ENCODE measurements at places on chromosomes 7 and 10.
A peak's percentile ranks its signal among the peaks of the same experiment; 100 is the strongest.

GRCh38 chr7:84975586-84976185 lies 211.2 kb downstream of the SEMA3D start:
- DNase-seq: no peak

GRCh38 chr10:15141136-15142054 lies 27.1 kb downstream of the NMT2 start:
- DNase-seq: no peak

DNA sequence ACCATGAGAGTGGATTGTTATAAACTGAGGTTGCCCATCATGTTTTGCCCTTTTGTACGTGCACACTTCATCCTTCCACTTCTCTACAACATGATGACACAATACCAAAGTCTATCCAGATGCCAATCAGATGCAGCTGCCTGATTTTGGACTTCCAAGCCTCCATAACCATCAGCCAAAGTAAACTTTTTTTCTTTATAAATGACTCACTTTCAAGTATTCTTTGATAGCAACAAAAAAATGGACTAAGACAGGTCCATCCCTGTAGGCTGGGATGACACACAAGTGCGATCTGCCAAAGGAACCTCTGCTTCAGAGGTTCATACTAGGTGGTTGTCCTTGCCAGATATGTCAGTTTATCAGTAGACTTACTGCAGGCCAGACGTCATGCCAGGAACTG lies 320.2 kb upstream of the FZD1 start:
- DNase-seq: no peak

- no peak for DNase-seq
These were observed 92.2 kb upstream of the ZPBP start for GRCh38 chr7:50185208-50185607.

DNA sequence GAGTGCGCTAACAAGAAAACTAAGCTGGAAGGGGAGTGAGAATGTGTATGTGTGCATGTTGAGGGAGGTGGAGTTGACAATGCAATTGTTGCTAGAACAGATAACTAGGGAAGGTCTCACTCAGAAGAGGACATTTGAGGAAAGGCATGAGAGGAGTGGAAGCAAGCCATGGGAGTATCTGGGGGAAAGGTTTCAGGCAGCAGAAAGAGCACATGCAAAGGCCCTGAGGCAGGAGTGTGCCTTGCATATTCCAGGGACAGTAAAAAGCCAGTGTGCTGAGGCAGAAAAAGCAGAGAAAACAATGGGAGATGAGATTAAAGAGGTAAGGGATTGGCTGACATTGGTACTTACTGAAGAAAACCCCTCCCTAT lies 149.6 kb upstream of the ADO start:
- DNase-seq: no peak

DNA sequence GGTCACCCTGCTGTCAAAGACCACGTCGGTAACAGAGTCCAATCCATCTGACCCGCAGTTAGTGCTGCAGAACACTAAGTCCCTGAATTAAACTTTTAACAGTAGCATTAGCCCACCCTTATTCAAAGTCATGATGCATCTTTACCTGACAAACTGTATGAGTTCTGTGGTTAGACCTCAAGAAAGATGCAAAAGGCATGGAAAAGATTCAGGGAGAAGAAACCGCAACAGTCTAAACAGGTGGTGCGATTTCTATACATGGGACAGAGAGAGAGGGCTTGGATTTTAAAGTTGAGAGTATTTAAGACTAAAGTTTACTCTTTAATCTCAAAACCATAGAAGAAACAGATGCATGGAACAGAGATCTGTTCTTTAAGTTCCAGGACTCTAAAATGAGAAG lies 103.3 kb upstream of the NFE2L3 start:
- DNase-seq: no peak

DNA sequence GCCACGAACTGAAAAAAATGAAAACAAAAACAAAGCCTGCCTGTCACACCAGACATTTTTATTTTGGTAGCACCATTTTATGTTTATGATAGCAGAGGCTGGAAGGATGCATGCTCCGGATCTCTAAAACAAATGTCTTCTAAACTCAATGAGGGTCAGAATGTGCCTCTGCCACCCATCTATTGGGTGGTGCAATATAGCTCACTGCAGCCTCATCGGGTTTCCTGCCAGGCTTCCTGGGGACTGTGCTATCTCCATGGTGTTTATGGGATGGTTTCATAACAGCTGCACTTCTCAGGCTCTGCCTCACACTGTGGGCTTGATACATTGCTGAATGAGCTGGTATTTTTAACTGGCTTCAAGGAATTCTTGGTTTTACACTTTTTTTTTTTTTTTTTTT lies 94.4 kb downstream of the ITIH5 start:
- no peak for DNase-seq

GRCh38 chr10:82234173-82234572 lies 359.2 kb downstream of the NRG3 start:
- no peak for DNase-seq

DNA sequence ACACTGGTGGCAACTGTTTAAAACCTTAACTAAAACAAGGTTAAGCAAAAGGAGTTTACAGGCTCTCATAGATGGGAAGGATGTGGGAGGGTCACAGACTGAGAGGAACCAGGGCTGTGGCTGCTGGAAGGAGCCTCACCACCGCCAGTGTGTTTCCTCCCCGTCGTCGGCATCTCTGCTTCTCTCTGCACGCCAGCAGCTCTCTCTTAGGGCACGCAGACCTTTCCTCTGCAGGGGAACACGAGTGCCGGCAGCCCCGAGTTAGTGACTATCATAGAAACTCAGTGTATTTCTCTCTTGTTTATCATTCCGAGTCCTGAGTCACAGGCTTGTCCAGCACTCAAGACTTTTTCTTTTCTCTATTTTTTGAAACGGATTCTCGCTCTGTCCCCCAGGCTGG lies 8.1 kb upstream of the SH2D4B start:
- no peak for DNase-seq

- no peak for DNase-seq
These were observed 23.7 kb downstream of the XPNPEP1 start for GRCh38 chr10:109899356-109900331.

GRCh38 chr10:124259139-124259825 lies 159.4 kb downstream of the OAT start:
- no peak for DNase-seq

- DNase-seq: no peak
These were observed 150.8 kb downstream of the SGMS1 start for GRCh38 chr10:50472914-50473313.

GRCh38 chr7:138247081-138247480 lies 170.8 kb downstream of the AKR1D1 start:
- no peak for DNase-seq

GRCh38 chr10:76210211-76210610 lies 778.8 kb downstream of the LRMDA start:
- DNase-seq: no peak

- no peak for DNase-seq
These were observed 47.0 kb upstream of the ANKRD1 start for GRCh38 chr10:90967865-90968264.

GRCh38 chr10:93656155-93656554 lies 43.8 kb downstream of the PDE6C start:
- DNase-seq: peak; percentile 9

- no peak for DNase-seq
These were observed 1.2 kb upstream of the GTPBP4 start for GRCh38 chr10:986881-987619.

- DNase-seq: no peak
These were observed 19.7 kb downstream of the FAM53B start for GRCh38 chr10:124724279-124725027.

DNA sequence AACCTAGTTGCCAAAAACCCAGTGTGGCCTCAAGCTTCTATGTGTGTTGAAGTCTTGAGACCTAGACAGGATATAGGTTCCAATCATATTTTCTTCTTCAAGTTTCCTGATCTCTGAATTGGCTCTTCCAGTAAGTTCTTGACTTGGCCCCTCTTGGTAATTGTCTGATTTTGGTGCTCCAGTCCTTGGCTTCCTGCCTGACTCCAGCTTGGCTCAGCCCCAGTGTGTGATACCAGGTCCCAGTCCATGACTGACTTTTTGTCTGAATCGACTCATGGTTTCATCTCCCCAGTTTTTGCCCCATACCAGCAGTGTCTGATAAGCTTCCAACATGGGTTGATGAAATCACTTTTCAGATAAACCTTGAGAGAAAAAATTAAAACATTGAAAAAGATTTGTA lies 72.3 kb downstream of the FAS start:
- DNase-seq: no peak

- peak; percentile 57 for DNase-seq
These were observed 12.0 kb downstream of the IFIT5 start for GRCh38 chr10:89426230-89426868.

DNA sequence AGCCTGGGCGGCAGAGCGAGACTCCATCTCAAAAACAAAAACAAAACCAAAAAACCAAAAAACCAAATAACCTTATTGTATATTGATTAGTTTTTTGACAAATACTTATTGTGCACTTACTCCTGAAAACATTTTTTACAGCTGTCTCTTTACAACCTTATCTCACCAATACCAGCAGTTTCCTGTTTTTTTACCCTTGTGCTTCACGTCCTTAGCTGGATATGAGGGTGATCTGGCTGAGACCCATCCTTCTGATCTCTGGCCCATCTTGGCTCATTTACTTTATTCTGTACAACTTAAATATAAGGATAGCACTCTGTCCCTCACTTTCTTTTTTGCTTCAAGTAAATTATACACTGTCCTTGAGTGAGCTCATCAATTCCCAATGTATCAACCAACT lies 104.6 kb upstream of the DNAJB12 start:
- DNase-seq: no peak

- DNase-seq: no peak
These were observed 1.3 kb downstream of the PTN start for GRCh38 chr7:137342265-137342664.

DNA sequence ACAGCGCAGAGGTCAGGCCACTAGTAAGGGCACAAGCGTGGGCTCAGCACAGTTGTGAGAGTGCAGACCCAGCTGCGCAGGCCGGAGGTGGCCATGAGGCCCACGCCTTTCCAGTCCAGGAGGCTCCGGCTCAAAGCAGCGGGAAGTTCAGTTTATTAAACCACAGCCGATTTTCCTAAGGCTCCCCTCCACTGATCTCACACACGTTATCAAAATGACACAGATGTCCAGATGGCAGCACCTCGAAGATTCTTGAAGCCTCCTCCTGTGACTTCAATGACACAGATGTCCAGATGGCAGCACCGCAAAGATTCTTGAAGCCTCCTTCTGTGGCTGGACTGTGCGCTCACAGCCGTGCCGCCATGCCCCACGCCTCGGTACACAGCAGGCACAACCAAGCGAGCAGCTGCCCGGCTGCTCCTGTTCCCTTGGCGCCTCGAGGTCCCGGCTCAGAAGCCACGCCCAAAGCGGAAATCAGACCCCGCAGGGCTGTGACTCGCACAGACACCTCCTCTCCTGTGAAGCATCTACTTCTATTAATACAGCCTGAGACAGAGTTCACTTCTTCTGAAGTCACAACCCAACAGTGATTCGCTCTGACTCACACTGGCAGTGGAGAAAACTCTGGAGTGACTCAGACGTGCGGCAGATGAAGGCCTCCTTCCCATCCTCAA lies 122.7 kb downstream of the MAD1L1 start:
- peak; percentile 87 for DNase-seq

- DNase-seq: no peak
These were observed 12.4 kb upstream of the JAZF1 start for GRCh38 chr7:28192786-28193585.

- no peak for DNase-seq
These were observed 42.7 kb upstream of the OIT3 start for GRCh38 chr10:72850861-72851260.

- no peak for DNase-seq
These were observed 32.3 kb downstream of the FAM107B start for GRCh38 chr10:14742382-14742781.

GRCh38 chr7:3089493-3089892 lies 45.8 kb upstream of the CARD11 start:
- DNase-seq: peak; percentile 51

GRCh38 chr7:93364806-93365205 lies 132.6 kb downstream of the VPS50 start:
- DNase-seq: no peak

DNA sequence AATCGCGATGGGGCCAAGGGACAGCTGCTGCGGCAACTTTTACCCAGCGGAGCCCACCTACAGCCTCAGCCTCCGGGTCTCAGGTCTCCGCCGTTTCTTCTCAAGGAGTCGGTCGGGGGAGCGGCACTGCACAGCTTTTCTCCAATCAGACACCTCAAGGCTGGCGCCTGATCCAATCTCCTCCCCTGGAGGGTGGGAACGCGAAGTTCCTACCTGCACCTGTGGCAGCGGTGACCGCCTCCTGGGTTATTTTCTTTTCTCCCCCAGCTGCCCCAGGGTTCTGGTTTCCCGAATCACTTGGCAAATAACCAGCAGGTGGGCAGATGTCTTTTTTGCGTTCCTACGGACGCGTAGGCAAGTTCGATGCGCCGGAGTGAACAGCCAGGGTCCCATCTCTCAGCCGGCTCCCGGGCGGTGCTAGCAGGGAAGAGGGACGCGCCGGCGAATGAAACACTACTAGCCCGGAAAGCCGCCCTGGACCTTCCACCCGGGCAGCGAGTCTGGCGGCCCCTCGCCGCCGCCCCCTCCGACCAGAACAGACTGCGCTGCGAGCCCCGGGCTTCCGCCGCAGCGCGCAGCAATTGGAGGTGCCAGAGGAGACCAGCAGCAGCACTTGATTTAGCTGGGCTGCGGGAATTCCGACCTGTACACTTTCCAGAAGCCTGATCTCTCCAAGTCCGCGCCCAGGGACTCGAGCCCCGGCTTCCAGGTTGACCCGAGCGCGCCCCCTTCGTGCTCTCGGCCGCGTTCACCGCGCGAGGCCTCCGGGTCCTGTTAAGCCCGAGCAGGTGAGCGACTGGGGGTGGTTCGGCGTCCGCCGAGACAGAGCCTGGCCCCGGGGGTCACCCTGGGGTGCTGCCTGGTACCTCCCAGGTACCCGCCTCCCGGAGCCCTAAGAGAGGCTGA lies at the start of gene PRR15:
Gene PRR15, plus strand, starts transcription at position 246 of the 906 bp plus-strand sequence. CDS start 2,495 bp downstream, outside the sequence.
- DNase-seq: peak; percentile 90

- no peak for DNase-seq
These were observed 192.3 kb downstream of the EVX1 start for GRCh38 chr7:27434756-27435400.

DNA sequence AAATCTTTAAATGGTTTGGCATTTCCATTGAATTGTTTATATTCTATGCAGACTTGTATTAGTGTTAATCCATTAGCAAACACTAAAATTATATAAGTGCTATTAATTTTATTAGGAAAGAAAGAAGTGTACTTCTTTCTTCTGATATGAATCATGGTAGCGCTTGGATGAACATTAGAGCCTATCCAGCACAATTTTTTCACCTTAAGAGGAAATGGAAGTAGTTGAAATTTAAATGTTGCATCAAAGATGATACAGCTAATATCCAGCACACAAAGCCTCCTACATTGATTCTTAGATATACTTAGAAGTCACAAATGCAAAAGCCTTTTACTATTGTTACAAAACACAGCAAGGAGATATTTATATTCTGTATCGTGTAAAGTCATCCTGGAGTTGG lies 174.5 kb downstream of the AHR start:
- no peak for DNase-seq

- DNase-seq: no peak
These were observed 92.0 kb upstream of the CELF2 start for GRCh38 chr10:10925667-10926066.

DNA sequence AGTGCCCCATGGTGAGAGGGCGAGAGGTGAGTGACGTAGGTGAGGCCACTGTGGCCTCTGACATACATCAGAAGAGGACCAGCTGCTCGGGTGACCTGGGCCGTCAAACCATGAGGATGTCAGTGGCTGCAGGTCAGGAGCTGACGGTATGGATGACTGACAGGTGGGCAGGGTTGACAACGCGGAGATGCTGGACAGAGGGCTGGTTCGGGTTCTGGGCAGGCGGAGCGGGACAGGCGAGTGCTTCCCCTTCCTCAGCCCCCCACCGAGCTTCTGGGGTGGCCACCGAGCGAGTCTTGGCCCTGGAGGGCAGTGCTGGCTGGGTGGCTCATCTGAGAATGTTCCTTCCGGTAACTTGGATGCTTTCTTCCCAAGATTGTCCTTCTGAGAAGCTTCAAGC lies 91.8 kb downstream of the ACTR3B start:
- DNase-seq: no peak
